ENCODE measurements at places on chromosomes 7 and 10.

GRCh38 chr7:53094827-53095226 is 59.4 kb downstream of the POM121L12 start:
- no peak for DNase-seq

- DNase-seq = no peak
Measured at GRCh38 chr10:87092376-87092860, 2.2 kb downstream of the GLUD1 start.

GRCh38 chr7:96718107-96719003 is 8.7 kb upstream of the SEM1 start:
- DNase-seq = no peak

GRCh38 chr10:94315975-94316464 is 46.7 kb downstream of the NOC3L start:
- no peak for DNase-seq

DNA sequence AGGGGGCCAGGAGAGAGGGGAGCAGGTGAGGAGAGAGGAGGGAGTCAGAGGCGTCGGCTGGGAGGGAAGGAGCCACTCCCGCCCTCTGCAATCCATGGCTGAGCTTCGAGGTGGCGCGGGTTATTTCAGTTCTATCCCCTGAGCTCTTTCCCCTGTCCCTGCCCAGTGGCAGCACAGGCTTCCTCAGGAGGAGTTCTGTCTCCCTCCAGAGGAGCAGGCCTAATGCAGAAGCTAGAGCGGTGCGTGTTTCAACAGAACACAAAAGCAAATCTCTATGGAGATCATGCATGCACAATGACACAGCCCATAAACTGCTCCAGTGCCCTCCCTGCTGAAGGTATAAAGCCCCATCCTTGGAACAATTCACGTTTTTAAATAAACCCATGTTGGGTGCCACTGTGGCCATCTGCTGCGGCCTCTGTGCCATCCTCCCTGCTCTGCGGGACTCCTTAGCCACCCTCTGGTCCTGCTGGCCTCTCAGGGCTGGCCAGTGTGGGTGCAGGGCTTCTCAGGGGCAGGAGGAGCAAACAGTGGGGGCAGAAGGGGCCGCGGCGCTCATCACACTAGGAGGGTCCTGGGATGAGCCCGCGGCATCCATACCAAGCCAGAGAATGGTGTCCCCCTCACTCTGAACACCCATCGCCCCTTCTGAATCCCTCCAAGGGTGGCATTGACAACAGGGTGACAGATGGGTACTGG is 192.6 kb upstream of the LYZL2 start:
- no peak for DNase-seq

DNA sequence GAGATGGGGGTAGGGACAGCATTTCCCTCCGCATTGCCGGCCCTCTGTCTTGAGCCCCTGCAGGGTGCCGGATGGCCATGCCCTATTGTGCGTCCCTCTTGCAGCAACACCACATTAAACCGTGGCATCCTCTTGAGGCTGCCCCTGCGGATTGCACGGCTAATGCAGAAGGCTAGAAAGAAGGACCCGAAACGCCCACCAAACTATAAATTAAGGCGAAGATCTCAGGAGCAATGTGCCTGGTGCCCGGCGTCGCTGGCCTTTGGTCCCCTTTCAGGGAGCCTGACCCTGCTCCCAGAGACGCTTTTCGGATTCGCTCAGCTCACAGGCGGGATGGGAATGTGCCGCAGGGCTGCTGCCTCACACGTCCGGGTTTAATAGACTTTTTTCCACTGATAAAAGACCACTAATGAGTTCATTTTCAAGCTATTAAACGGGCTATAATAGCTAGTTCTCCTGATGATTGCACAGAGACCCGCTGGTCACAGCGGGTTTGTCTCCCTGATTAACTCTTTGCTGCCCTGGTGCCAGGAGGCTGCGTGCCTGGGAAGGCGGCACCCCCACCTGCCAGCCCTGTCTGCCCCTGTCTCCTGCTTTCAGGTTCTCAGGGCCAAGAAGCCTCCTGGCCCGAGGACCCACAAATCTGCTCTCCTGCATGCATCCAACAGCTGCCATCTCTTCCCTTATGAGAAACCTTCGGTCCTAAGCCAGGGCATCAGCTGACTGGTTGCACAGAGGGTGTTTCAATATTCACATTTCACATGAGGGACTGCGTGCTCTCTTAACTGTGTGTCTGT is 128.3 kb downstream of the ADARB2 start:
- DNase-seq = no peak

GRCh38 chr10:74445493-74445892 is 294.5 kb downstream of the ADK start:
- no peak for DNase-seq

DNA sequence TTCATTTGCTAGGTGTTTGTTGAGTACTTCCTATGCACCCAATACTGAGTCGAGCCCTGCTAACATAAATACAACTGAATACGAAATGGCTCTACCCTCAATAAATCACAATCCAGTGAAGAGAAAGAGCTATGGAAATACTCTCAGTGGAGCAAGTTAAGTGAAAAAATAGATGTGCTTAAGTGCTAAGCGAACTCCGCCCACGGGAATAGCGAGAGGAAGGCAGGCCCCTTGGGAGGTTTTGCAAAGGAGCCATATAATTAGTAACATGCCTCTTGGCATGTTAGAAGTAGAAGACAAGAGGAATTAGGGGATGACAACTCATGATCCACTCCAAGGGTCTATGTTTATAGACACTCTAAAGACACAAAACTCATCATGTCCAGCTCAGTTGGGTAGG is 42.8 kb upstream of the TSPAN33 start:
- no peak for DNase-seq

DNA sequence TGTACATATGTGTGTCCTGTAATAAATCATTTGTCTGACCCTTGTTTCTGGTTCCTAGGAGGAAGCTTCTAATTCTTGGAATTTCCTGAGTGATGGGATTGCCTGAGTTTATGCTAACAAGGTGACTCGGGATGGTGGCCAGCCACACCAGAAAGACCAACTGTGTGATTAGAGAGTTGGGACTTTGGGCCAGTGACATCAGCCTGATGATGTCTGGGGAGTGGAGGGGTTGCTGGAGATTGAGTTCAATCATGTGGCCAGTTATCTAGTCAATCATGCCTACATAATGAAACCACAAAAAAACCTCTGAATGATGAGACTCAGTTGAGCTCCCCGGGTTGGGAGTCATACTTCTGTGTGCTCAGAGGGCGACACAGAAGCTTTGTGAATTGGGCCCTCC is 23.5 kb upstream of the CARD11 start:
- no peak for DNase-seq

- peak; percentile 73 for DNase-seq
Measured at GRCh38 chr10:71462062-71462935, 65.6 kb downstream of the CDH23 start.

- no peak for DNase-seq
Measured at GRCh38 chr7:50982626-50983025, 199.9 kb upstream of the GRB10 start.

- DNase-seq = no peak
Measured at GRCh38 chr7:23230641-23231101, 15.9 kb upstream of the GPNMB start.

DNA sequence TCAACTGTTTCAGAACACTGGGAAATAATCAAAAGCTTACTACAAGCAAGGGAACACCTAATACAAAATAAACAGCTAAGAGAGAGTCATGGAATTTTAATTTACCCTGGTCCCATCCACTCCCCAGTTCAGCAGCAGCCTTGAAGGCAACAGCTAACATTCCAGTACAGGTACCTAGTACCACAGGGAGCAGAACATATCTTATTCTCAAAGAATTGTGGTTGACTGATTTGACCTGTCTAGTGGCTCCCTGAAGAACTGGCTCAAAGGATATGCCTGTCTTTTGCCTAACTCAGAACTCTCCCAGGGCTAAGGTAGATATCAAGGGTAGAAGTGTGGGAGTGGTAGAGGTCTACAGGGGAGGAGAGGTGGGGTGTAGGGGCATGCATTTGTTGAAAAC is 32.3 kb downstream of the SMURF1 start:
- DNase-seq = no peak

DNA sequence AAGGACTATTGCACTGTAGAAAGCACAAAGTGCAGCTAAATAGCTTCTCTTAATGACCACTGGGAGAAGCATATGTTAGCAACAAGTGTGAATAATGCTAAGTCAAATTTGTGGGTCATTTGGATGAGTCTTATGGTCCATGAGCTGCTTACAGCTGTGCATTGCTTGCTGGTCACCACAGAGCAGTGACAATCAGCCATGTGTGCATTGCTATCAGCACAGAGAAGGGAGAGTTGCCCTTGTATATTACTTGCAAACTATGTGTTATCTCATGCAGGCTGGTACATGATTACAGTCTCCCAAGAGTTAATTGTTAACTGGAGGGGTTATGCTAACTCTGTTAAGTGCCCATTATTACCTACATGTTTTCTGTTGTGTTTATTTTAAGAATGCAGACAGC is 25.7 kb downstream of the MRPS33 start:
- no peak for DNase-seq

- DNase-seq = no peak
Measured at GRCh38 chr7:5693529-5693928, 87.9 kb downstream of the RNF216 start.

GRCh38 chr10:67772894-67773511 is 65.0 kb downstream of the DNAJC12 start:
- no peak for DNase-seq

DNA sequence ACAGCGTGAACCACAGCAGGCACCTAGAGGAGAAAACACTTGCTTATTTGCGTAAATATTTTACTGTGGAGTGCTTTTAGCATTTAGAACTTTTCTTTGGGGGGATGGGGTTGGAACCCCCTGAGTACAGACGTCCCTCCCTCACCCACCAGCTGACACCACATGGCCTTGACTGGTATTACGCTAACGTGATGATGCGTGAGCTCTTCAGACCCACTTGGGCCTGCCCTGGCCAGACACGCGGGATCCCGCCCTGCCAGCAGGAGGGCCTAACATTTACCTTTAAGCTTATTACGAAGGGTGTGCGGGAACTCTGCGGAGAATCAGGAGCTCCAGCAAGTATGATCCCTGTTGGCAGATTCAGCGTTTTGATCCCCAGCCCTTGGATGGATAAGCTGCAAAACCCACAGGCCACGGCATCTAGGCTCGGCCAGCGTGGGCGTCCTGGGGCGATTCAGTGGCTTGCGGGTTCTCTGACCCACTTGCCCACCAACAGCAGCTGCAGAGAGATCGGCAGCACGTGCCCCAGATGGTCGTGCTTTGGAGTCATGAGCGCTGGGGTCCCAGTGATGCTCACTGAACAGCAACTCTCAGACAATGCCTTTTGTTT is 545.5 kb upstream of the FOXK1 start:
- DNase-seq = no peak

DNA sequence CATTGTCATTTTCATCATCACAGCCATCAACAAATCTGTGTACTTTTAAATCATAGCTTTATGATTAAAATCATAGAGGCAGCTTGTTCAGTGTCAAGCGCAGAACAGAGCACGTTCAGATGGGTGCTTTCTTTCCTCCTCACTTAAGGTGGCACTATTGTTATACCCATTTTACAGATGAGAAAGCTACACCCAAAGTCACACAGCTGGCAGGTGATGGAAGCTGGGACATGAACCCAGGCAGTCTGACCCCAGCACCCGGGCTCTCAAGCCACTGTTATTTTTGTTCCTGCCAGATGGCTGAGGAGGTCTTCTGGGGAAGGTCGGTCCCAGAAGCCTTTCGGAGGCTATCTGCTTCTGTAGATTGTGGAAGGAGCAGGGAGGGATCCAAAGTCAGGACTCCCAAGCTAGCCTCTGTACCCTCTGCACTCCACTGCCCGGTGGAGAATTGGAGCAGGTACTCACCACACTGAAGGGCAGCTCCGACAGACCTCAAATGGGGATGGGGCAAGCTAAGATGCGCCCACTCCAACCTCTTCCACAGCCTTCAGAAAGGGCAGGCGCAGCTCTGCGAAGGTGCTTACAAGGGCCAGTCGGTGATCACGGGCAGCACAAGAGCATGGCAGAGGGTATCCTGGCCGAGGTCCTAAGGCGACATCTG is 610 bp downstream of the AVPI1 start:
- no peak for DNase-seq

GRCh38 chr7:108431099-108431498 is 25.1 kb downstream of the NRCAM start:
- DNase-seq = no peak

- DNase-seq = no peak
Measured at GRCh38 chr10:112536663-112537062, 89.6 kb downstream of the VTI1A start.

- DNase-seq = no peak
Measured at GRCh38 chr10:102040305-102041050, 15.5 kb downstream of the ARMH3 start.

DNA sequence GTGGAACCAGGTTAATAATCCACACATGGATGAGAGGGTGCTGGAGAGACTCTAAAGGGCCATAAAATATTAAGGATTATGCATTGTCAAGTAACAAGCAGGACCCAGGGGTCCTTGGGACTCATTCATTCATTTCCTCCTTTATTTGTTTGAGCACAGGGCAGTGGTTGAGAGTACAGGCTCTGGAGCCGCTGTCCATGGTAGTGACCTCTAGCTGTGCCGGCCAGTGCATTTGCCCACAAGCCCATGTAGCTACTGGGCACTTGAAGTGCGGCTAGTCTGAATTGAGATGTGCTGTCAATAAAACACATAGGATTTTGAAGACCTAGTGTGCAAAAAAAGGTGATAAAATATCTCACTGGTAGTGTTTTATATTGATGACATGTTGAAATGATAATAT is 137.6 kb downstream of the C10orf105 start:
- no peak for DNase-seq

DNA sequence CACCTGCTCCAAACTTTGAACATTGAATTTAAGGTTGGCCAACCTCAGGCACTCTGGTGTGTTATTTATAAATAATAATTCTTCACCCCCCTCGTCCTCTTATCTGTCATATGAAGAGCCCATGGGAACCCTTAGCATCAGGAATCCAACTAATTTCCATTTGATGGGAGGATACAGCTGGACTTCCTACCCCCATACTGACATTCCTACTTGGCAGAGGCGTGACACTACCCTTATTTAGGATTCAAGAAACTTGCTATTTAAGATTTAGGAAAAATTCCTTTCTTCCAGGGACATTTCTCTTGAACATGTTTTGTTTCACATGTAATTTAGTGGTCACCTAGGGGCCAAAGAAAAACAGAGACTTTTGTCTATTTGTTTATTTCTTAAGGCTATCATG is 171.9 kb upstream of the NRP1 start:
- no peak for DNase-seq

- DNase-seq = no peak
Measured at GRCh38 chr10:11209830-11210181, 192.1 kb downstream of the CELF2 start.

GRCh38 chr7:50246551-50246950 is 58.0 kb upstream of the IKZF1 start:
- no peak for DNase-seq

Data from cerebellar nuclear complex (tissue), 1 donor.